ENCODE measurements at places on chromosomes 6 and 20.

DNA sequence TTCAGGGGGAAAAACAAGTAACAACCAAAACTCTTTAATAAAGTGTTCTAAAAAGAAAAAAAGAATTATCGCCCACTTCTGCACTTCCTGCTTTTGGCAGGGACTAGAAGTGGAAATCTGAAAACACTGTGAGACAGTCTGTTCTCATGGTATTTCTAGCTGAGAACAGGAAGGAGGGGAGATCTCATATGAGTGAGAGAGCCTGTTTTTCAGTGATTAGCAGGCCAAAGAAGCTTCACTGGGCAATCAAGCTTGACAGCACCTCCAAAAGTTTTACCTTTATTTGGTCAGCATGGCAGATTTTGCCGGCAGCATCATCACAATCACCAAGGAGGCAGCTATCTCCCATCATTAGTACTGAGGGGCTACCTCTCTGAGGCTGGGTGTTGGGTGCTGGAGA, 79.5 kb upstream of the ATXN1 start:
- peak; percentile 26 for DNase-seq

GRCh38 chr6:164322533-164322932, 908.0 kb downstream of the QKI start:
- no peak for DNase-seq

DNA sequence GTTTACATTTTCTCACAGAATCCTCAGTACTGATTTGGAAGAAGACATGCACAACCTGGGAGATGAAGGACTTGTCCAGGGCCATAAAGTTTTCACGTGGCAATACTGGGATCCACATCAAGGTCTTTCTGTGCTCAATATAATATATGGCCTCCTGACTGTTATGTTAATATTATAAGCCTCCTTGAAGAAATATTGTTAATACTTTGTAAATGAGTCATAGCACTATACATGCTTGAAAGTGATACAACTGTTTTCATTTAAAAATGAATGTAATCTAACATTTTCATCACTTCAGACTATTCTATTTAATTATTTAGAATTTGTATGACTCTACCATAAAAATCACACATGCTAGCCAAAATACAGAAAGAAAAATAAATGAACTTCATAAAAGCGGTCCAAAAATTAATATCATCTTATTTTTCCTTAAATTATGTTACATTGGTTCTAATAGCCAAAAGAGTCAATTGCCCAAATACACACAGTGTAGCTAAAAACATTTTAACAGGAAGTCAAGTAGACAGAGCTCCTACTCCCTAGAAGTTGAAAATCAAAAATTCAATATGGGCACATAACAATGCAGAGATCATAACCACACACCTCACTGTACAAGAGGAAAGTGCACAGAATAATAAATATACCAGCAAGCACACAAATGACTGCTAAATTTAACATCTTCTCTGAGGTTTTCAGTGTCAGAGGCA, 188.0 kb upstream of the HDDC2 start:
- no peak for DNase-seq

DNA sequence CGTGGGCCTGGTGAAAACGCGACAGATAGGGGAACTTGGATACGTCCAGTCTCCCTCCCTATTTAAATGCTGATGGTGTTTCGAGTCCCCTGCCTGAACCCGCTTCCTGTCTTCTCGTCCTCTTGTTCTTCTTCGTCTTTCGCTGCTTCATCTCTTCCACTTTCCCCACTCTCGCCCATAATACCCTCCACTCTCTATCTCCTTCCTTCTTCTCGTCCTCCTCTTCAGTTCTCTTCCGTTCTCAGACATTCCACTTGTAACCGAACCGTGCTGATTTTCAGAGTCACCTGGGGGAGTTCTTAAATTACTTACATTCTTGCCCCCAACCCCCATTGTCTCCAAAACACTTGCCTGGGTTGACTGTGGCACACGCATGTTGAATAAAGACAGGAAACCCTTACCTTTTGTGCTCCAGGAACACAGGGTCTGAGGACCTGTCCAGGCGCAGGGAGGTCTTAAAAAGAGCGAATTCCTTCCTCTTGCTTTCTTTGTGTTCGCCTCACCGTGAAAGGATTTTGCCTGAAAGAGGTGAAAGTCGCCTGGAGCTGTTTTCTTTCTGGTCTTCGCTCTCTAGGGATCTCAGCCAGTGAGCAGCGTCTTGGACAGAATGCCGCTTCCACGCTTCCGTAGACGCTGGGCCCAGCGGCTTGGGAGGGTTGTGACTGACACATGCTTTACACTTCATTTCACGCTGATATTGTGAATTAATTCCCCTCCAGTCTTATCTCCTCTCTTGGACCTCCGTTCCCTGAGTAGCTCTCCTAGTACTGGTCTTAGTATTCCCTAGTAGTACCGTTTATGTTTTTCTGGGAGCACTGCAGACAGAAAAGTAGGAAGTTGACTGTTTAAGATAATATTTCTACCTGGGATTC, 184.0 kb downstream of the GPX5 start:
- DNase-seq = peak; percentile 88

Measured in mesendoderm (in vitro differentiated cells).